ENCODE measurements at places on chromosomes 7 and 10. TPM values are rescaled to one million over a fixed set of nuclear protein-coding genes. Genes with fewer than 3 reads are reported as not detected.
A peak's percentile ranks its signal among the peaks of the same experiment; 100 is the strongest.

The PNLIPRP1 gene
- 2.5 TPM for total RNA-seq

The OR2A25 gene
- not detected for total RNA-seq

The GIMAP1 gene
- total RNA-seq = 0.94 TPM

The COBL gene
- total RNA-seq = 49.2 TPM

The HABP2 gene
- not detected for total RNA-seq

The DNAJC12 gene
- 10.2 TPM for total RNA-seq

The TEX47 gene
- total RNA-seq = not detected

The TCF7L2 gene
- total RNA-seq = 65.1 TPM

- no peaks in the 10 kb centered on the region for H3K4me1 ChIP-seq
- no peak for DNase-seq
- H3K27ac ChIP-seq = no peak overlapping the region
- no peak overlapping the region for H3K4me3 ChIP-seq
These were observed 40.8 kb downstream of the ZNF467 start for GRCh38 chr7:149732611-149733010.

GRCh38 chr10:68330852-68331454, 911 bp upstream of the HNRNPH3 start:
- peaks cover 5% of the 10 kb centered on the region for H3K4me1 ChIP-seq
- peak overlapping the region; percentile 77 for H3K4me3 ChIP-seq
- peak; percentile 46 for DNase-seq
- no peaks in the 10 kb centered on the region for H3K36me3 ChIP-seq
- H3K27ac ChIP-seq = peak overlapping the region; percentile 98

GRCh38 chr7:88347090-88347489, 40.4 kb upstream of the STEAP4 start:
- DNase-seq = peak; percentile 22
- no peak overlapping the region for H3K27ac ChIP-seq
- no peaks in the 10 kb centered on the region for H3K4me1 ChIP-seq

DNA sequence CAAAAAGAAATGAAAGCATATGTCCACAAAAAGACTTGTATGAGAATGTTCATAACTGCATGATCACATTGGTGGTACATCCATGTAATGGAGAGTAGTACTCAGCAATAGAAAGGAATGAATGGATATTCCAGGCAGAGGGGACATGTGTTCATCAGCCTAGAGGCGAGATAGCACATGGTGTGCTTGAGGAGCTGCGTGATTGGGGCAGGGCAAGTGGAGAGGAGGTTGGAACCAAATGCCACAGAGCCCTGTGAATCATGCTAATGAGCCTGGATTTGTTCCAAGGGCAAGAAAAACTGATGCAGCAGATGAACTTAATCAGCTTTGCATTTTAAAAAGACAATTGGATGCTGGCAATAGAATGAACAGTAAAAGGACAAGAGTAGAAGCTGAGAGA, 73.3 kb downstream of the C10orf90 start:
- H3K27ac ChIP-seq = no peak overlapping the region
- H3K36me3 ChIP-seq = no peaks in the 10 kb centered on the region
- no peaks in the 10 kb centered on the region for H3K4me1 ChIP-seq
- H3K4me3 ChIP-seq = no peak overlapping the region
- no peak for DNase-seq

DNA sequence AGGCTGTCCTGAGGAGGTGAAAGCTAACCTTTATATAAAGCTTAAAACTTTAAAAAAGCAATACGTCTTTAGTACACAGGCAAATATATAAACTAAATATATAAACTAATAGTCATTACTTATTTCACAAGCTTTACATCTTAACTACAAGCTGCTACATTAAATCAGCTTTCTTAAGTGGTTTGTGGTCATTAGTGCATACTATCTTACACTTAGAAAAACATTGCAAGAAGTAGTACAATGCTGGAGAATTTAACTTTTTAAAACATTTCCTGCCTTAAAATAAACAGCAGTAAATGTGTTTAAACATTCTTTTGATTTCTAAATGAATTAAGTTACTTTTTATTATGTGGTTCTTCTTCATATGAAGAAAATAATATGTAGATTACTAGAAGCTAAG, 36.3 kb downstream of the MET start:
- H3K4me3 ChIP-seq = no peak overlapping the region
- no peaks in the 10 kb centered on the region for H3K27me3 ChIP-seq
- H3K4me1 ChIP-seq = no peaks in the 10 kb centered on the region
- no peak for DNase-seq
- H3K27ac ChIP-seq = no peak overlapping the region
- H3K36me3 ChIP-seq = no peaks in the 10 kb centered on the region

GRCh38 chr10:48490571-48490940, 114.3 kb downstream of the ARHGAP22 start:
- H3K27me3 ChIP-seq = no peaks in the 10 kb centered on the region
- peak; percentile 7 for DNase-seq
- H3K27ac ChIP-seq = no peak overlapping the region
- H3K36me3 ChIP-seq = no peaks in the 10 kb centered on the region

GRCh38 chr7:132856416-132856815, 225.5 kb downstream of the CHCHD3 start:
- no peak overlapping the region for H3K4me3 ChIP-seq
- no peak for DNase-seq
- H3K4me1 ChIP-seq = no peaks in the 10 kb centered on the region
- H3K27me3 ChIP-seq = no peaks in the 10 kb centered on the region

- no peaks in the 10 kb centered on the region for H3K36me3 ChIP-seq
- no peak overlapping the region for H3K27ac ChIP-seq
- no peak for DNase-seq
- no peaks in the 10 kb centered on the region for H3K27me3 ChIP-seq
- no peaks in the 10 kb centered on the region for H3K4me1 ChIP-seq
These were observed 653.2 kb downstream of the PARD3 start for GRCh38 chr10:34161777-34162370.

- H3K4me1 ChIP-seq = no peaks in the 10 kb centered on the region
- no peaks in the 10 kb centered on the region for H3K27me3 ChIP-seq
- no peak for DNase-seq
- H3K27ac ChIP-seq = no peak overlapping the region
These were observed 58.6 kb downstream of the AUTS2 start for GRCh38 chr7:69656890-69657289.

- H3K4me1 ChIP-seq = no peaks in the 10 kb centered on the region
- DNase-seq = no peak
- H3K4me3 ChIP-seq = no peak overlapping the region
- no peaks in the 10 kb centered on the region for H3K27me3 ChIP-seq
- H3K36me3 ChIP-seq = no peaks in the 10 kb centered on the region
These were observed 237.9 kb downstream of the C7orf25 start for GRCh38 chr7:42673951-42674350.

DNA sequence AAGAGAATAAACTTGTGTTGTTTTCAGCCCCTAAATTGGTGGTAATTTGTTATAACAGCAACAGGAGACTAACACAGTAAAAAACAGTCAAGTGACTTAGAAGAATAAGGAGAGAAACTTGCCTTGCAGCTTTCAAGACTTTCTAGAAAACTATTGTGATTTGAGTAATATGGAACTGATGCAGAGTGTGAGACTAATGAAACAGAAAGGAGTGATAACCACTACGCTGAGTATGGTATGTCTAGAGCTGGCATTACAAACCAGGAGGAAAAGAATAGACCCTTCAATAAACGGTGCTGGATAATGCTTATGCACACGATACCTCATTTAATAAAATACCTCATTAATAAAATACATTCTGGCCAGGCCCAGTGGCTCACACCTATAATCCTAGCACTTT, 99.9 kb downstream of the CREM start:
- H3K27ac ChIP-seq = no peak overlapping the region
- H3K27me3 ChIP-seq = no peaks in the 10 kb centered on the region
- DNase-seq = no peak
- no peaks in the 10 kb centered on the region for H3K4me1 ChIP-seq
- H3K4me3 ChIP-seq = no peak overlapping the region
- no peaks in the 10 kb centered on the region for H3K36me3 ChIP-seq

GRCh38 chr7:32279500-32279899, 209.3 kb upstream of the PDE1C start:
- no peak overlapping the region for H3K27ac ChIP-seq
- H3K4me1 ChIP-seq = no peaks in the 10 kb centered on the region
- no peaks in the 10 kb centered on the region for H3K27me3 ChIP-seq

GRCh38 chr10:30103595-30104320, 44.4 kb upstream of the JCAD start:
- H3K4me3 ChIP-seq = no peak overlapping the region
- no peaks in the 10 kb centered on the region for H3K36me3 ChIP-seq
- no peak for DNase-seq
- no peaks in the 10 kb centered on the region for H3K27me3 ChIP-seq

DNA sequence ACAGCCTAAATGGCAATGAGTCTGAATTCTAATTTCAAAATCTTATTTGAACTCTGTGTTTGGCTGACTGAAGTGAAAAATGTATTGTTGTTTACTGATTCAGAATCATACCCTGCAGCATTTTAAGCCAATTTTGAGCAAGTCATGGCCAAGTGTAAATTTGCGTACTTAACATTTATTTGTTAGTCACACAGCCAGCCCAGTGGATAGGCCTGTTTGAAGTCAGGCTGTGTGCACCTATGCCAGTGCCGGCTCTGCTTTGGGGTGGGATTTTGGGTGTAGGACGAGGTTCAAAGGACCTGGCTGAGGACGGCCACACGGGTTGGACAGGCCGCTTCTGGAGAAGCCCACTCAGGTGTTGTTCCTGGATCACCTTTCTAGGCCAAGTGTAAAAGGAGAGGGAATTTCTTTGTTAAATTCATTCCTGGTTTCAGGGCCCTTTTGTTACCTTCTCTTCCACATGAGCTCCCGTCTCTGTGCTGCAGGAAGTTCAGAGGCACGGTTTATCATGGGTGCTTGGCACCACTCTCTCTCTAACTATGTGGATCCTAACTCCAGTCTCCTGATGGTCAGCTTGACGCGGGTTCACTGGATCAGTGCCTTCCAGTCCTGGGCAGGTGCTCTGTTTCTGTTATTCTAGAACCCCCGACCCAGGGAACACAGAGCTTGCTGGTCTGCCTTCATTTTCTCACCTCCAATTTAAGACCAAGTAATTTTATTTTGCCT, 84.7 kb downstream of the CCNY start:
- H3K27me3 ChIP-seq = no peaks in the 10 kb centered on the region
- peak overlapping the region; percentile 35 for H3K27ac ChIP-seq
- H3K4me3 ChIP-seq = no peak overlapping the region
- DNase-seq = no peak
- H3K36me3 ChIP-seq = no peaks in the 10 kb centered on the region

DNA sequence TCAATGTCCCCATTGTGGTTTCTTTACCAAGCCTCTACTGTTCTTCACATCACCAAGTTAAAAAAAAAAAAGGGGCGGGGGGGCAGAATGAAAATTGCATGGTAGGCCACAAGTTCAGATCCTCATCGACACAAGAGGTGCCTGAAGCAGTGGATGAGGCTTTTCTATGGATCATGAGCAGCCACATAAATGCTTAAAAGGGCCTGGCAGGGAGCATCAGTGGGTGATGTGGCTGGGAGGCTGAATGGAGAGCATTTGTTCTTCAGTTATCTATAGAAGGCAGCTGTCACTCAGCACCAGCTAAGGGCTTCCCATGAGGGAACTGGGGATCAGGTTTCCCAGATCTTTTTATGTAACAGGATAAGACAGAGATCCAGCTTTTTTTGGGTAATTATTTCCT, 117.9 kb downstream of the CFTR start:
- DNase-seq = no peak
- no peak overlapping the region for H3K27ac ChIP-seq
- H3K27me3 ChIP-seq = no peaks in the 10 kb centered on the region
- H3K36me3 ChIP-seq = no peaks in the 10 kb centered on the region

DNA sequence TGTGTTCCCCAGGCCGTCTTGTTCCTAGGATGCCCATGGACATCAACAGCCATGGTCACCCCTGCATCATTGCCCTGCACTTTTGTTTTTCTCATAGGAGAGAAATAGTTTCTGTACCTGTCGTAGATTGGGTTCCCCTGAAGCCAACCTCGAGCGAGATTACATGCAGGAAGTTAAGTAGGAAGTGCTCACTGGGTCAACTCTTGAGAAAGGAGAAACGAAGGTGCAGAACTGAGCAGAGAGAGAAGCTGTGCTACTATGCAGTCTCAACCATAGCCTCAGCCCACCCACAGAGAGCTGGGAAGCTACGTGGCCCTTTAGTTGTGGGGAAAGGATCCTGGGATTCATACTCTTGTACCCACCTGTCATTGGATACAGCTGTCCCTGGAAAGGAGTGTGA, 165.2 kb downstream of the HERPUD2 start:
- H3K4me1 ChIP-seq = no peaks in the 10 kb centered on the region
- no peak for DNase-seq
- H3K27ac ChIP-seq = no peak overlapping the region

DNA sequence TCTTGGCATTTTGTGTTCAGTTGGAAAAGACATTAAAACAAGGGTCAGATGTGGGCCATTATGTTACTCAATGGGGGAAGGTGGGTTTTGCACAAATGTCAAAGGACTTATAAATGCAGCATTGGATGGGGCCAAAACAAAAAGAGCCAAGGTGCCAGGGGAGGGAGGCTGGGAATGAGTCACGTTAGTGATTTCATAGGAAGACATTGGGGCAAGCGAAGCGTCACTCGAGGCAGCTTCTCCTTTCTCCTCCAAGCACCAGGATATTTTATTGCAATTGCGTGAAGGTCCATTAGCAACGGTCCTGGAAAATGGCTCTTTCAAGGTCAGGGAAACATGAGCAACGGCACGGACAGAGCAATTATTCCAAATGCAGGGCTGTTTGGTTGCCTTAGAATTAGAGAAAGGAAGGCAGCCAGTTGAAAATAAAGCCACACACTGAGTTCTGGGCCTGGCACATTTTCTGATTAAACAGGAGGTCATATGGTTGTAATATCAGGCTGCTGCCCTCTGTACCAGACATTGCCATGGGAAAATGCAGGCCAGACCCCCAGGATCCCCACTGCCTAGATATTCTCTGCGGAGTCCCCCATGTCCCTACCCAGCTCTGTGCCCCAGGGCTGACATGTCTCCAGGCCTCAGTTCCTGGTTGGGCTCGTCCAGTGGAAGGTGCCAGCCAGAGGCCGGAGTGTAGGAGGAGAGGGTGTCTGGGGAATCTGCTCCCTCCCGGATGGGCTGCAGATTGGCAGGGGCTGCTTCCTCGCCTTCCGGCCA, 63.3 kb upstream of the NANOS1 start:
- no peaks in the 10 kb centered on the region for H3K36me3 ChIP-seq
- DNase-seq = no peak
- H3K4me3 ChIP-seq = no peak overlapping the region
- H3K27ac ChIP-seq = no peak overlapping the region
- no peaks in the 10 kb centered on the region for H3K4me1 ChIP-seq

DNA sequence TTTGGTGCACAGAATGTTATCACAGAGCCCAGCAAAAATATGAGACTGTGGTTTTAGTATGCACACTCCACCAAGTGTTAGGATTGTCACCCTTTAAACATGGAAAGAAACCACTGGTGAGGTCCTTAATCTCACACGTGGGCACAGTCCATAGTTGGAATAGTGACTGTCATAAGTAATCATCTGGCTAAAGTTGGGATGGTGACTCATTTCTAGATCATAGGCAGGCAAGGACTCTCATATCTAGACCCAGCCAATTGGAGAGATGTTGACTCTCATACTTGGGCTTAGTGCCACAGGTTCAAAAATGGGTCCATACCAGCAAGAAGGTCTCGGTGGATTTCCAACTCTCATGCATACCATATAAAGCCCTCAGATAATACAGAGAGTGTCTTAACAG, 39.6 kb upstream of the ZNF680 start:
- H3K36me3 ChIP-seq = no peaks in the 10 kb centered on the region
